Stimulated activated CD4-positive, alpha-beta T cell treated with anti-CD3 and anti-CD28 coated beads, Interleukin-2, amount 100 ng/mL, for 24 hours (primary cell): ENCODE measurements at places on chromosomes 3 and 15.

DNA sequence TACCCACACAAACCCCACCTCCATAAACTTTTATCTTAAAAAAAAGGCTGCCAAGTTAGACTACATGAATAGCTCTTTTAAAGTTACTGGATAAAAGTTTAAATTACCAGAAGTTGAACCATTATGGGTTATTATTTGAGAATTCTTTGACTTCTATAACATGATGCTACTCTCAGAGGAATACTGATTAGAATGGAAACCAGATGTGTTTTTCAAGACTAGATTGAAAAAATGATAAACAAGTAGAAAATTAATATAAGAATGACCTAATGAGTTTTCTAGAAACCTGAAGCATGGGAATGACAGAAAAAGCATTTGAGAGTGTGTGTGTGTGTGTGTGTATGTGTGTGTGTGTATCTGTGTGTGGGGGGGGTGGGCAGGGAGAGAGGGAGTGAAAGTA is 12.4 kb upstream of the FGF7 start:
- DNase-seq = no peak

GRCh38 chr15:49989498-49989897 is 129.5 kb downstream of the ATP8B4 start:
- DNase-seq = no peak

- DNase-seq = no peak
Measured at GRCh38 chr3:56799251-56799882, 2.4 kb downstream of the ARHGEF3 start.

- DNase-seq = no peak
Measured at GRCh38 chr3:169992781-169993180, 26.2 kb downstream of the SEC62 start.

GRCh38 chr15:29785642-29786041 is 36.6 kb downstream of the TJP1 start:
- no peak for DNase-seq

DNA sequence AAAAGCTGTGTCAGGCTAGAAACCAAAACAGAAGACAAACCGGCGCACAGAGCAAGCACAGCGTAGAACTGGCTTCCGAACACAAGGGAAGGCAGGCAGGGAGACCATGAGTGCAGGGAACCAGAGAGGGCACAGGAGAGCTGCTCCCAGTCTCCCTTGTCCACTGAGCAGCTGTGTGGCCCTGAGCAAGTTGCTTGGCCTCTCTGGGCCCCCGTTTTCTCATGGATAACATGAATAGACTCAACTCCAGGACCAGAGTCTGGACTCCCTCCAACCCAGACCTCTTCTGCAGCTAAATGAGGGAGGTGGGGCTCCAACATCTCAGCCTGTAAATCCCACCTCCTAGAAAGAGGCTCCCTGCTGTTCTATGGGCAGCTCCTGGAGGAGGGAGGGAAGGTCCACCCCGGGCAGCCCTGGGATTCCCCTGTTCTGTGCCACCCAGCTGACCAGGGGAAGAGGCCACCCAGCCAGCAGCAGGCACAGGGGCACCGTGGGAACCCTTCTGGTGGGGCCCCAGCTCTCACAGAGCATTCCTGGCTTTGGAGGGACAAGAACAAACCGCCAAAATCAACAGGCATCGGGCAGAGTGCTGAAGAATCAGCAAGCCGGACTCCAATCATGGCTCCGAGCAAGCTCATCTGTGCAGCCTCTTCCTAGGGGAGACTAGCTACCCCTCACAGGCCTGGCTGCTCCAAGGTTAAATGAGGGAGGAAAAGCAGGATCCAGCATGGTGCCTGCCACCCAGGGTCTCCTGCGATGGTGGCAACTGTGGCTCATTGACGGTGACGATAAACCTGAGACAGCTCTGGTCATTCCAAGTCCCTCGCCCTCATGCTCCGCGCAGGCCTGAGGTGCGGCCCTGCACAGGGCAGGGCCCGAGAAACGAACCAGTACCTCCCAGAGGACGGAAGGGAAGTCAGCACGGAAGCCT is 15.1 kb downstream of the XXYLT1 start:
- no peak for DNase-seq

- no peak for DNase-seq
Measured at GRCh38 chr15:36925049-36925448, 175.3 kb downstream of the MEIS2 start.

DNA sequence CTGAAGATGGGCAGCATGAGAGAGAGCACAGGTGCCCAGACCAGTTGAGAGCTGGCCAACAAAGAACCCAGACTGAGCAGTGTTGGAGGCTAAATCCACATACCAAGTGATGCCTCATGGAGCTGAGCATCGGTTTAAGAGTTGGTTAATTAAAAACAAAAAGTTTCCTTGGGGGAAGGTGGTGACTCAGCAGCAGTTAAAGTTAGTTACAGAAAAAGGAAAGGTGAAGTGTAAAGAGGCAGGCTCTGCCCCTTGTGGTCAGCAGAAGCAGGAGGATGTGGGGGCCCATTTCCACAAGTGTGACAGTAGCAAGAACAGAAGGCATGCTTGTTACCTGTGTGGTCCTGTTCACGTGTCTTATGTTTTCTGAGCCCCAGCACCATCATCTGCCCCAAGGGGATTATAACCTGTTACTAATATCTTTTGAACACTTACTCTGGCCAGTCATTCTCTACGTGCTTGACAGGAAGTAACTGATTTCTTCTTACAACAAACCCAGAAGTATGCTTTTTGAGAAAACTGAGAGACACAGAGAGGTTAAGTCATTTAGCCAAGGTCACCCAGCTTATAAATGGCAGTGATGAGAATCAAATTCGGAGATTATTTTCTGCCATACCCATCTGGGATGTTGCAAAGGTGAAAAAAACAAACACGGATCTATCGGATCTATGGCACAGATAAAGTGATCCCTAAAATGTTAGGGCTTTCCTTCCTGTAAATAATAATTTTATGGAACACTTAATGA is 91.0 kb downstream of the EPHB1 start:
- DNase-seq = no peak

DNA sequence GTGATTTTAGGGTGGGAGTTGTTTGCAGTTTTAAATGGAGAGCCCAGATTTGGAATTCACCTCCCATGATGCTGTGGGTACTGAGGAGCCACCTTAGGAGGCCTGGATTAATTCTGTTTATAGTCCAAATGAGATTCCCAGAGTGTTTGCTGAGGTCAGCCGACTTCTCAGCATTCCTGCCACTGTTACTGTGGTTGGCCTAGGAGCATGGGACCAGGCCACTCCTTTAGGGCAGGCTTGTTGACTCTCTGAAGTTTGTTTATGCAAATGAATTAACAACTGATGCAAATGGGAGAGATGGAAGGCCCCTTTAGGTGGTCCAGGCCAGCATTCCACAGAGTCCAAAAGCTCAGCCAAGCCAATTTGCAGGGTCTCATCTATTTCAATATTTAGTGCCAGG is 46.1 kb downstream of the CACNA2D3 start:
- no peak for DNase-seq
